Osteocyte (in vitro differentiated cells): ENCODE measurements at places on chromosomes 7 and 10. TPM values are rescaled to one million over a fixed set of nuclear protein-coding genes. Genes with fewer than 3 reads are reported as not detected.

MRLN gene
- total RNA-seq = not detected in 2 replicates

ZNF804B gene
- total RNA-seq = not detected in 2 replicates

PDGFA gene
- total RNA-seq = 92.0 and 93.6 TPM in 2 replicates

HOXA3 gene
- total RNA-seq = not detected in 2 replicates

NUTM2B gene
- 1.3 and 1.5 TPM in 2 replicates for total RNA-seq

TET1 gene
- total RNA-seq = 20.4 and 20.9 TPM in 2 replicates

SNX10 gene
- total RNA-seq = not detected in 2 replicates

OR2A42 gene
- total RNA-seq = 0.08 and 0.18 TPM in 2 replicates

ADAM12 gene
- total RNA-seq = 41.7 and 45.6 TPM in 2 replicates

PSTK gene
- total RNA-seq = 5.9 and 6.1 TPM in 2 replicates

MRPS17 gene
- total RNA-seq = 13.6 and 14.0 TPM in 2 replicates

SPRN gene
- total RNA-seq = 2.2 and 2.7 TPM in 2 replicates

NPFFR1 gene
- total RNA-seq = not detected in 2 replicates

PPIF gene
- 17.0 and 20.7 TPM in 2 replicates for total RNA-seq

GRCh38 chr10:110495731-110496552, 1.8 kb upstream of the DUSP5 start:
- no peak for DNase-seq

DNA sequence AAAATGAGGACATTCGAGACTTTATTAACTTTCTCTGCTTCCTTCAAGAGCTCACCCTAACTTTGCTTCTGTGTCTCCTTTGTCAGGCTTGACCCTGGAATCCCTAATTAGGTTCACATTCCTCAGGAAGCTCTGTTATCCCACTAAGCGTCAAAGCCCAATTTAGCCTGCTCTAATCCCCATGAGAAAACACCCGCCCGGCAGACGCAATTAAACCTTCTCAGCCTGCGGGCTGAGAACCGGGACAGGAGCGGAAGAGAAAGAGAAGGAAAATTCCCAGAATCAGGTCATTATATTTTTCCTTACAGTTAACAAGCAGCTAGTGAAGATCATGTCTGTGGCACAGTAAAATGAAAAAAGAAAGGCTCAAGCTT, 93.0 kb downstream of the TNS3 start:
- DNase-seq = no peak

DNA sequence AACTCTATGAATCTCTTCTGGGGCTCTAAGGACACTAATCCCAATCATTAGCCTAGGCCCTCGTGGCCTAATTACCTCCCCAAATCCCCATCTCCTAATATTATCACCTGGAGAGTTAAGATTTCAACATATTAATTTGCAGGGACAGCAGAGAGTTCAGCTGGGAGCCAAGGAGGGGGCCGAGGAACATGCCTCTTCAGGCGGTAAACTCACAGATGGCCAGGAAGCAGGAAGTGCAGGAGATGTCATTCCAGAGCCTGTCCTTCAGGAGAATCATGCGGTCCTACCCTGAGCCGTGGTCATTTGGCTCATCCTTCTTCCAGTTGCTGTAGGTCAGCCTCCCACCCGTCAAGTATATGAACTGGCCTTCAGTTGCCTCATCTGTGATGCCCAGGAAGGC, 21.9 kb upstream of the SFTPA2 start:
- DNase-seq = no peak

GRCh38 chr7:149821191-149822148, 16.7 kb upstream of the ZNF862 start:
- no peak for DNase-seq

DNA sequence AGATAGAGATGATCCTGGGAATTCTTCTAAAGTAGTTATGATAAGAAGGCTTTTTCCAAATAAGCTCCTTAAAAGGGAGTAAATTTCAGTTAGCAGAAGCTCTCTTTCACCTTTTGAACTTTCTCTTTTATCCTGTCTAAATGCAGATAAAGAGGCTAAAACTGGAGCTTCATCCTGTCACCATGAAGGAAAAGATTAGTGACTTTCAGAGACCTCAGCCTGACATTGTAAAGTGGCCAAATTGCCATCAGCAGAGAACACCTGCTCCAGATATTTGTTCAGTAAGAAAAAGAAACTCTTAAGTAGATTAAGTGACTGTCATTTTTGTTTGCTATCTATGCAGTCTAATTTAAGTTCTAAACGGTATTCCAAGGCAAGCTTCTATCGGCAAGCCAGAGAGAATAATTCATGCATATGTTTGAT, 18.3 kb downstream of the VWDE start:
- DNase-seq = no peak

DNA sequence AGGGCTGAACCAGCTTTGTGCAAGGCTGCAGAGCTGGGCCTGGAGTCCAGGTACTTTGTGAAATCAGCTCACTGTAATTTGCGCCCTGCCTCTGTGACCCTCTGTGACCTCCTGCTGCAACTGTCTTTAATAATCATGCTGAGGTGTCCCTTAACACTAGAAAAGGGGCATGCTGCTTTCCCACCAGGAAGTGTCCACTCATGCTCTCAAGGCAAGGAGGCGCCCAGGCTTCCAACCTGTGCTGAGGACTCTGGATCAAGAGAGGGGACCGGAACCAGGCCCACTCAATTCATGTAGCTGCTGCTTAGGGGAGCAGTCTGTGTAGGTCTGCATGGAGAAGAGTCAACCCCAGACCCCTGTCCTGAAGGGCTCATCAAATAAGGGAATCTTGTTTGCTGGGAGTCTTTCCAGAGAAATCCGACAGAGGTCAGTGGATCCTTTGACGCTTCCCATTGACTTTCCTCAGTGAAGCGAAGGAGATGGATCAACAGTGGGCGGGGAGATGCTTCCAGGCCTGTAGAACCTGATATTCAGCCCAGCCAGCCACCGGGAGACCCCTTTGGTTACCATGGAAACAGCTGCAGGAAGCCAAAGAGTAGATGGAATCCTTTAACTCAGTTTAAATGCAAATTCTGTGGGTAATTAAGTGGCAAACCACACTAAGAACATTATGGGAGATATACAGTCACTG, 945.9 kb downstream of the GRID1 start:
- DNase-seq = peak; percentile 63

GRCh38 chr10:12048547-12048946, 5.9 kb upstream of the UPF2 start:
- no peak for DNase-seq

DNA sequence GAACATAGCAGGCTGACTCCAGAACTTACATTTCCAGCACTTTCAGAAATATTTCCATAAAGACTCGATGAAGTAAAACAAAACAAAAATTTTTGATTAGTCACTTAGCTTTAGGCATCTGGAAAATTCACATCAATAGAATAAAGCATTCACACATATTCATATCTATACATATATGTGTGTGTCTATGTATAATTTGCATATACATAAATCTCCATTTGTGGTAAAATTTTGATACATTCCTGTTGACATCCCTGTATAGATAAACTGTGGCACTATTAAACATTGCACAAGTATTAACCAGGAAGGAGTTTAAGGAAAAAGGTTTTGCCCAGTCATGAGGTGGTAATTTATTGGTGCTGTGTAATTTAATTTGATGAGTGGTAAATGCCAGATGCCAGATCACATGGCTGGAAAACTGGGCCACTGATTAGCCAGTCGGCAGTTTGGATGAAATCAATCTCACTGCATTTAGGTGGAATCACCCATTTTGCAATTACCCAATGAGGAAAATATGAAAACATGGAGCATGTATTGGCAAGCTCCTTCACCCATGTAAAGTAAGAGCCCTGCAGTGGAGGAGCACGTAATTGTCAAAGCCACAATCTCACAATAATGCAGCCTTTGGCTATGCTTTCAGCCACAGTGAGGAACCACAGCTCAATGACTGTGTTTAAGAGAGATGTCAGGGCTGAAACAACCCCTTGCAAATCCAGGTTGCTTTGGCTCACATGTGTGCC, 294.6 kb downstream of the RNLS start:
- DNase-seq = no peak

- no peak for DNase-seq
These were observed 222.8 kb downstream of the LRMDA start for GRCh38 chr10:75654171-75654771.

- DNase-seq = no peak
These were observed 2.7 kb downstream of the IL2RA start for GRCh38 chr10:6059506-6059905.

- no peak for DNase-seq
These were observed 6.1 kb downstream of the LRRN3 start for GRCh38 chr7:111096997-111097396.

DNA sequence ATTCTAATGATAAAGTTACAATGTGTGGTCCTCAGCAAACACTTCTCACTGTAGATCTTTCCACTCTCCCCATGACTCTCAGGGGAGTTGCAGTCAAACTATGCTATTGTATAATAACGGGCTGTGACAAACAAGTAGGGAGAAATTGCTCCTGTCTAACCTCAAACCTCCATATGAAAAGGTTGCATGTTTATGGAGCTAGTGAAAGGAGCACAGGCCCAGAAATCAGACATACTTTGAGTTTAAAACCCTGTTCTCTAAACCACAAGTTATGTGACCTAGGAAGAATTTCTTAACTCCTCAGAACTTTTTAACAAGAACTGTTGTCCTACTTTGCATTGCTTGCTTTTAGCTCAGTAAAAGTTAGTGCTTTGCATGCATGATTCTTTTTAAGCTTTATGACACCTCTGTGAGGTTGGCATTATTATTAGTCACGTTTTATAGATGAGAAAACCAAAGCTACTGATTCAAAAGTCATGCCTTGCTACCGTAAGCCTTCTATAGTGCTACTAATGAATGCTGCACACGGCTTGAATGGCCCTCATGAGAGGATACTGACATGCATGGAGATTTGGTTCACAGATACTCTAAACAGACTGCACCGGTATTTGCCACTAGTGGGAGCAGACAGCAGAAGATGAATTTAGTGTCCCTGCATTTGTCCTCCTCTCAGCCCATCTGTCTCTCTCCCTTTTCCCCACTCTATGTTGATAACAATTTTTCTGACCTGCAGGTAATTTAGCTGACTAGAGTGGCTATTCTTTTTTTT, 129.5 kb upstream of the PCGF5 start:
- no peak for DNase-seq

GRCh38 chr10:23408330-23408976, 30.4 kb upstream of the OTUD1 start:
- DNase-seq = no peak

- DNase-seq = no peak
These were observed 78.1 kb upstream of the COL13A1 start for GRCh38 chr10:69723653-69724052.

DNA sequence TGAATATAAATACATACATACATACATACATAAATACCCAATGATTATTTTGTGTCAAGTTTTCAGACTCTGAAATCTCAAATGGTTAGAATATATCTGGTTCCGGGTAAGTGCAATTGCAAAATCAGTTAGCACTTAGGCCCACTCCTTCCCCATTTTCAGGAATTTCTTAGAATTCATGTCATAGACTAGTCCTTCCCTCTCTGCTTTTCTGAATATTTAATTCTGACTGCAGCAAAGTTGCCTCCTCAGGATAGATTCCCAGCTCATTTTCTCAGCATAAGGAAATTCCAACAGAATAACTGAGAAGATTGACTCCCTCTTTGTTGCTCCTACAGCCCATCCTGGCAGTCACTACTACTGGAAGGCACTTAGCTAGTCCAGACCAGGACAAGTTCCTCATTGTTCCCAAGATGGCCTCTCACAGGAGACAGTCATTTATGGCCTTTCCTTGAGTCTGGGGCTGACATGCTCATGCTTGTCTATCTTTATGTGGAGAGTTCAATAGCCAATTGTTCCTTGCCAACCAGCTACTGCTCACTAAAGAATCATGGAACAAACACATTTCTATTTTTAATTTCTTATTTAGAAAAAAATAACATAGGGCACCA, 142.9 kb upstream of the ITGB1 start:
- DNase-seq = no peak

DNA sequence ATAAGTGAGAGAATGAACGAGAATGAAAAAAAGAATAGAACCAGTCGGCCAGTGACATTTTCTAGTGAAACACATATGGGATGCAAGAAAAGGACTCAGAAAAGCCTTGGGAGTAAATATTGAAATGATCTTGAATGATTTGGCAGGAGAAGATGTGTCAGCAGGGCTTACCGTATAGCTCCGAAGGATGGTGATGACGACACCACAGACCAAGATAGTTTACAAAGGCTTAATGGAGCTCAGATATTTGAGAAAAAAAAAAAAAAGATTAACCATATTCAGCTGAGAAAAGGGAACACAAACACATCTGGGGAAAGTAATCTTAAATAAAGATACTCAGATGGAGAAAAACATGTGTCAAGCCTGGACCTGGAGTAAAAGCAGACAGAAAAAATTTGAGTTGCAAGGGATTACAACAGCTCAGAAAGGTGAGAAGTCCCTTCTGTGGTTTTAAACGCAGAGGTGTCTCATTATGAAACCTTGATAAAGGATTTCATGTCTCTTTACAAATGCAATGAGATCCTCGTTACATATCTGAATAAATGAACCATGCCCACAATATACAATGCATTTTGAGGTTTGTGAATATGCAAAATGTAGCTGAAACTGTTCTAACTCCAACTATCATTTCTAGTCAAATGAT, 36.0 kb downstream of the DNAJB9 start:
- no peak for DNase-seq

DNA sequence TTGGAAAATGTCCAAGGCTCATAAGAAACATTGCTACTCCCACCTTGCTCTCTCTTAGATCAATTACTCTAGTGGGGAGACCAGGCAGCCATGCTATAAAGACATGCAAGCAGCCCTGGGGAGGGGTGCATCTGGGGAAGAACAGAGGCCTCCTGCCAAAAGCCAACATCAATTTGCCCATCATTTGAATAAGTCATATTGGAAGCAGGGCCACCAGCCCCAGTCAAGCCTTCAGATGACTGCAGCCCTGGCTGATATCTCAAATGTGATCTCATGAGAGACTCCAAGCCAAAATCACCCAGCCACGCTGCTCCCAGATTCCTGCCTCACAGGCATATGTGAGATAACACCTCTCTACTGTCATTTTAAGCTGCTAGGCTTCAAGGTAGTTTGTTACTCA, 157.5 kb upstream of the PDE1C start:
- DNase-seq = peak; percentile 69

GRCh38 chr7:27771111-27771510, 31.1 kb downstream of the TAX1BP1 start:
- no peak for DNase-seq

- DNase-seq = no peak
These were observed 16.3 kb upstream of the VPS26A start for GRCh38 chr10:69107699-69108098.

GRCh38 chr10:9301148-9301547, 1246.7 kb downstream of the GATA3 start:
- DNase-seq = no peak

GRCh38 chr7:75559355-75559975, 67.3 kb downstream of the SPDYE5 start:
- peak; percentile 85 for DNase-seq

GRCh38 chr7:66682350-66683093, 53.8 kb downstream of the KCTD7 start:
- DNase-seq = no peak

DNA sequence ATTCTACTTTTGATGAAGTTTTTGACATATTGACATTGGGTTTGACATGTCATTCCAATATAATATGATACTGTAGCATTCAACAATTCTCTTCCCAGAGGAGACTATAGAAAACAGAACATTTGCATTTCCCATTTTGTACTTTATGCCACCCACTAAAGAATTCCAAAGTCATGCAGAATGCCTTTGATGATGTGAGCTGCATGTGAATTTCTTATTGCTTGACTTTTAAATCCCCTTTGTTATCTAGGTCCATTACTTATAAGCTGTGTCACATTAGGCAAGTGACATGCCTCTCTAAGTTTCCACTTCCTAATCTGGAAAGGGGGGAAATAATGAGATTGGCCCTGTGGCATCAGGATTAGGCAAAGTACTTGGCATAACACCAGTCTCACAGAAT, 436.7 kb downstream of the AUTS2 start:
- no peak for DNase-seq
